ENCODE measurements at places on chromosomes 13 and 19. TPM values are rescaled to one million over a fixed set of nuclear protein-coding genes. Genes with fewer than 3 reads are reported as not detected.

Gene CABP5
- total RNA-seq = not detected

Gene FPR1
- 0.31 TPM for total RNA-seq

Gene OVOL3
- not detected for total RNA-seq

Gene COX7A1
- 1.0 TPM for total RNA-seq

Gene DLEU7
- not detected for total RNA-seq

Gene FFAR2
- total RNA-seq = not detected

Gene ZNF432
- 9.3 TPM for total RNA-seq

Gene ZNF563
- 5.0 TPM for total RNA-seq

Gene KLHL26
- 2.8 TPM for total RNA-seq

Gene CKM
- total RNA-seq = not detected

Gene NPHS1
- total RNA-seq = not detected

Gene SYNGR4
- not detected for total RNA-seq

Gene KRTDAP
- total RNA-seq = not detected

Gene GIPR
- total RNA-seq = 1.3 TPM

Gene PRR20B
- total RNA-seq = not detected

Gene FAM216B
- not detected for total RNA-seq

Gene KLK1
- total RNA-seq = not detected

Gene TMEM150B
- not detected for total RNA-seq

Gene VSTM1
- not detected for total RNA-seq

Gene LHFPL6
- total RNA-seq = 29.2 TPM

Gene C3
- 42.5 TPM for total RNA-seq

Gene CYP2S1
- 7.1 TPM for total RNA-seq

Data from mammary epithelial cell (primary cell).